HTR-8/SVneo (cell line): ENCODE measurements at places on chromosomes 16 and 17.
A peak's percentile ranks its signal among the peaks of the same experiment; 100 is the strongest.

DNA sequence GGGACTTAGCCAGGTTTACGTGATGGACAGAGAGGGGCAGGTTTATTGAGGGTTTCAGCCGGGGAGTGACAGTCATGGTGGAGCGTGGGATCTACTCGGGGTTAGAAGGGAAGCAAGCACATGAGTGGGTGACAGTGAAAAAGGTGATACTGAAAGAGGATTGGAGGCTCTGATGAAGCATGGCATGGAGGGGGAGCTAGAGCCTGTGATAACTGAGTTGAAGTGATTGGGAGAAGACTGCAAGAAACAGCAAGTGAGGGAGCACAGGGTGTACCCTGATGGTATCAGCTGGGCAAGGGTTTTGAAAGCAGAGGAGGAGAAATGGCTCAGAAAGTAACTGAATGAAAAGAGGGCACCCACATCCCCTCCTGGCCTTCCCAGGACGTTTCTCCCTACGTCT lies 6.7 kb upstream of the KSR1 start:
- DNase-seq = no peak

- DNase-seq = peak; percentile 69
Measured at GRCh38 chr17:56441308-56441707, 152.2 kb upstream of the NOG start.

GRCh38 chr16:75379911-75380847 lies 53.1 kb downstream of the CFDP1 start:
- no peak for DNase-seq

- no peak for DNase-seq
Measured at GRCh38 chr17:65055280-65055707, 1.2 kb downstream of the GNA13 start.
